ENCODE measurements at places on chromosomes 3 and 15.

- no peak for DNase-seq
These were observed 8.0 kb downstream of the HDDC3 start for GRCh38 chr15:90924375-90924774.

GRCh38 chr3:183807209-183807728 lies 18.1 kb downstream of the MAP6D1 start:
- DNase-seq = no peak

DNA sequence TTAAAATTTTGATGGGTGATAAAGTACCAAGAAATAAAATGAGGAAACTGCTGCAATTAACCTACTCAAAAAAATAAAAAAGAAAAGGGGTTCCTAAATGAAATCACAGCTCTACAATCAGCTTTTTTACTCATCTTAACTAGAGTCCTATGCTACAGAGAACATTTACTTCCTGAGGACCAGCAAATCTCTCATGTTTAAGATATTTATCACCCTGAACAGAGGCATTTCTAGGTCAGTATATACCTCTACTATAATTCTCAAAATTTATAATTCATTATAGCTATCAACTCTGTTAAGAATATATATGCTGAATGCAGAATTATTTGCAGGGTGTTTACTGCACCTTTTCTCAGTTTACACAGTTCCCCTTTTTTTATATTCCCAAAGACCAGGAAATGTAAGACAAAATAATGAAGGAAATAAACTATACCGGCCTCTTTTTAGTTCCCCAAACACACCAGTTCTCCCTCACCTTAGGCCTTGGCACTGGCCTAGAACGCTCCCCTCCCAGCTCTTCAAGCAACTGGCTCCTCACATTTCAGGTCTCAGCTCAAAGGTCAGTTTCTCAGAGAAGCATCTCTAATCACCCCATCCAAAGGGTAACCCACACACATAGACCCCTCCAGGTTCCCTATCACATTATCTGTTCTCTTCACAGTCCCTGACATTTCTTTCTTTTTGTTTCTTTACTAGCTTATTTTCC lies 71.1 kb downstream of the LRRFIP2 start:
- no peak for DNase-seq

DNA sequence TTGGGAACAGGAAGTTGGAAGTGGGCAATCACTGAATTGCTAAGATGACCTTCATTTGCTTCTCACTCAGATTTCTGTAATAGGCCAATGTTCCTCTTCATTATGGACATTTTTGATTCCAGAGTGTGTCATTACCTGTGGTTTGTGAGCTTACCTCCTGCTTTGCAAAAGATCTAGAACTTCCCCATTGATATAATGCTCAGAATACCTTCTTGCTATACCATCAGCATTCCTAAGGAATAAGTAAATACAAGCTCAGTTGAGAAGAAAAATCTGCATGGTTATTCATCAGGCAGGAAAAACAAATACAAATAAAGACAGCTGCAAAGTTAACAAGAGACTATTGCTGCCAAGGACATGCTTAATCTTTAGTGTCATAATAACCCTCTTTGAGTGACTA lies 5.6 kb upstream of the RPL14 start:
- no peak for DNase-seq

DNA sequence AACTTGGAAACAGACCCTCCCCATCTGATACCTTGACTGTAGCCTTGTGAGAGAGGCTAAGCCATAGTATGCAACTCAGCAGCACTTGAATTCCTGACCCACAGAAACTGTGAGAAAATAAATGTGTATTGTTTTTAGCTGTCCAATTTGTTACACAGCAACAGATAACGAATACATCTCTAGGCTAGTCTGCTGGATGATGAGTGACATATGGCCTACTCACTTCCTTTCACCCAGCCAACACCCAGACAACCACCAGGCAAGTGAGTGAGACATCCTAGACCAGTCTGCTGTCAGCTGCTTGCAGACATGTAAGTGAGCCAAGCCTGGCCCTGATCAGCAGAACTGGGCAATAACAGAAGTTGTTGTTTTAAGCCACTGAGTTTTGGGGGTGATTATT lies 19.2 kb upstream of the SMAD6 start:
- DNase-seq = no peak

DNA sequence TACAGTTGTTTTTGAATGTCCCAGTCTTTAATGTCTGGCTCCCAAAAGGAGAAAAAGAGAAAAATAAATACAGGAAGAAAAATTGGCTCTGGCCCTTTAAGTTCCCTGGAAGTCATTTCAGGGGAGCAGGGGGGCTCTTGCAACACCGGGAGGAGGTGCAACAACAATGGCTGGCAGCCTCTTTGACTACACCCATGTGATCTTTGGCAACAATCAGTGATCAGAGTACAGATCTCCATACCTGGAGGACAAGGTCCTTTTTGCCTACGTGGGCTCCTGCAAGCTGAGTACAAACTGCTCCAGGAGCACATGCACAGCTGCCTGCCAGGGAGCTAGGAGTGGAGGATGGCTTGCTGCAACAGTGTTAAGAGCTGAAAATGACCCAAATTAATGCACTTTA lies 63.9 kb downstream of the GLCE start:
- DNase-seq = no peak
